ENCODE measurements at places on chromosomes 16 and 17. TPM values are rescaled to one million over a fixed set of nuclear protein-coding genes. Genes with fewer than 3 reads are reported as not detected.

The TPSD1 gene
- 0.54 TPM for total RNA-seq

The CACNA1G gene
- total RNA-seq: 0.38 TPM

DNA sequence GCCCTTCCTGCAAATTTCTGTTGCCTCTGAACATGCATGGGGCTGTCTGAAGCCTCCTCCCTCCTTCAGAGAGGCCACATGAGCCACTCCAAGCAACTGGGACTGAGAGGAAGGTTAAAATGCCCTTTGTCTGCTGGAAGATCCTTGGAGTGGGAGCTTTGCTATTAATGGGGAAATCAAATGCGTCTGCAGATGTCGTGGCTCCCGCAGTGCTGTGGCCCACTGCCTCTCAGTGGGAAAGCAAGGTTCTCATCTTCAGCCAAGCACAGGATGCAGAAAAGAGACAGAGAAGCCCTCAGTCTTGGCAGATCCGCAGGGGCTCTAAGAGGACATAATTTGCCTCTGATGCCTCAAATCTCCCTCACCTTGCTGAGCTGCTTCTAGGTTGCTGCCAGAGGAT is 34.8 kb downstream of the PEMT start:
- no peak for DNase-seq

- DNase-seq: peak; percentile 83
Measured at GRCh38 chr16:49484451-49484849, 110.8 kb downstream of the C16orf78 start.

GRCh38 chr17:8832711-8833352 is 33.7 kb upstream of the MFSD6L start:
- DNase-seq: no peak

The MYH10 gene
- total RNA-seq: 29.1 TPM

DNA sequence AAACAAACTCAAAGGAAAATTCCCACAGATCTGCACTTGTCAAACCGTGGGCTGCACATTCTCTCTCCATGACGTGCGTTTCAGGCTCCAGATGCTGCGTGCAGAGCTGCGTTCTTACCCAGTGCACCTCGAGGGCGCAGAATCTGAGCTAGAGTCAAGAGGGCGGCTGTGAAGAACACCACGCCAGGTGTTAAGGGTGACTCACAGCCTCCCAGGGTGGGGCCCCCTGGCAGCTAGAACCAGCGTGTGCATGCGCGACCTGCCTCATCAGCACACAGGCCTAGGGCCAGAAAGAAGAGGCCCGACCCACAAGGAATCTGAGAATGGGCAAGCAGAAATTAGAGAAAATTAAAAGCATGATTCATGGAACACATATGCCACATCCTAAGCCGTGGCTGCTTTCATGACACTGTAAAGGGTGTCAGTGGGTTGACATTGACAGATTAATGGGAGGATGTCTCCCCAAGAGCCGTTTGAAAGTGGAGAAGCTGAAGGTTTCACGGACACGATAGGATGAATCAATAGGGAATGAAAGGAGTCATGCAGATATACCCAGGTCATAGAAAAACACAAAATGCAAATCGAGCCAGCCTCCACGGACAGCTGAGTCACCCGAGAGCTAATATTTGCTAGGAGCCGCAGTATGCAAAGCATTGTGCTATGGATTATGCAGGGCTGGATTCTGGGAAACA is 29.0 kb downstream of the MARCHF10 start:
- DNase-seq: no peak

- DNase-seq: no peak
Measured at GRCh38 chr16:66133643-66134338, 232.7 kb upstream of the CDH5 start.

The PIPOX gene
- total RNA-seq: 1.1 TPM

GRCh38 chr17:61422116-61422799 is 22.6 kb downstream of the TBX2 start:
- no peak for DNase-seq

GRCh38 chr16:74635303-74635702 is 28.4 kb upstream of the GLG1 start:
- DNase-seq: no peak

- DNase-seq: no peak
Measured at GRCh38 chr17:13967416-13967815, 101.9 kb upstream of the COX10 start.

The CD300A gene
- 2.4 TPM for total RNA-seq

GRCh38 chr17:55859301-55859795 is 108.5 kb downstream of the PCTP start:
- DNase-seq: no peak

The KCNG4 gene
- total RNA-seq: not detected
